ENCODE measurements at places on chromosomes 1 and 21. TPM values are rescaled to one million over a fixed set of nuclear protein-coding genes. Genes with fewer than 3 reads are reported as not detected.

DNA sequence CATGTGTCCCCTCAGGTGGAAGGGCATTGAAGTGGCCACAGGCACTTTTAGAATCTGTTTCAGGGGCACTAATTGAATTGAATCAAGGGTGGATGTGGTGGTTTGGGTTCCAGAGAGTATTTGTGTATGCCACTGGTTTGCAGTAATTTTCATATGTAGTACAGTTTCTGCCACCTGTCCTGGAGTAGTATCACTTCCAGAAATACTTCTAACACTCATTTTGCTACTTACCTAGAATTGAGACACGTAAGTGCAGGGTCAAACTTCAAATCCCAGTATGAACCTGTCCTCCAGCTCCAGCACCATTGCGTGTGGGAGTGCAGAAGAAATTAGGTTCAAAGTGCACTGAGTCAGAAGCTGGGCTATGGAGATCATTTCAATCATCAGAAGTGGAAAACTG is 26.8 kb downstream of the RSPH1 start:
- peaks cover 16% of the 10 kb centered on the region for H3K4me1 ChIP-seq
- H3K27me3 ChIP-seq, result no peaks in the 10 kb centered on the region
- H3K36me3 ChIP-seq, result no peaks in the 10 kb centered on the region
- DNase-seq, result no peak
- H3K27ac ChIP-seq, result no peak overlapping the region
- H3K4me3 ChIP-seq, result no peak overlapping the region

DNA sequence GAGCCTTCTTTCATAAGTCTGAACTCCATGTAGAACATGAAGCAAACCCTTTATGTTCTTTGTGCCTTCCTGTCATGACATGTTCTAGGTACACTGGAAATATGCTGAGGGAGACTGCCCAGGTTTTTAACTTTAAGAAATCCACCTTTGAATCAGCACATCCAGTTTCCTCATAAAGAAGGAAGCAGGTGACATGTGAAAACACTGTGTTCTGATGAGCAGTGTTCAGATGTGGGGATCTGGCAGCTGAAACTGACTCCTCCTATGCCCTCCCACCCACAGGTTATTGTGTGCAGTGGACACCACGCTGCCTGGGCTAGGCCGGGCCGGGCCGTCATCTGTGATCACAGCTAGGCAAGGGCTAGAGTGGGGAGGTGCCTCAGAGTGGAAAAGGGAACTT is 51.1 kb downstream of the CNN3 start:
- no peak for DNase-seq
- no peaks in the 10 kb centered on the region for H3K36me3 ChIP-seq
- H3K27me3 ChIP-seq, result no peaks in the 10 kb centered on the region

- peaks cover 7% of the 10 kb centered on the region for H3K4me1 ChIP-seq
- no peak overlapping the region for H3K27ac ChIP-seq
- no peak for DNase-seq
- no peaks in the 10 kb centered on the region for H3K27me3 ChIP-seq
These were observed 5.5 kb upstream of the ELOVL1 start for GRCh38 chr1:43373066-43373940.

DNA sequence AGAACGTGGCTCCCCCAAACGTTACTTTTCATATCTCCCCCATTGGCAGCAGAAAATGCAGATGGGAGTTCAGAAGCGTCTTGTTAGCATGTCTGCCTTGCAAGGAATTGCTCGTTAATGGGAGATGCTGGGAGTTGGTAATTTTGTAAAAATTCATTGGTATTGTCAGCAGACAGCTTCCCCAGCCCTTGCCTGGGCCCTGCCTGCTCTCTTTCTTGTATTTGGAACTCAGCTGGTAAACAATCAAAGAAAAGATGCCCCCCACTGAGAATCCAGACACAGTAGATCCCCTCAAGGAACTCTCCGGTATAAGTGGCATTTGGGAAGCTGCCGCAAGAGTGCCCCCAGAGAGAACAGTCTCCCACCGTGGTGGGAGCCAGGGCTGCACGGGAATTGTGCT is 94.4 kb upstream of the IGSF21 start:
- no peaks in the 10 kb centered on the region for H3K4me1 ChIP-seq
- no peaks in the 10 kb centered on the region for H3K36me3 ChIP-seq
- no peaks in the 10 kb centered on the region for H3K27me3 ChIP-seq
- H3K4me3 ChIP-seq, result no peak overlapping the region
- H3K27ac ChIP-seq, result no peak overlapping the region
- DNase-seq, result no peak

Gene YARS1
- 219 TPM for total RNA-seq

Gene BGLAP
- total RNA-seq, result 1.5 TPM

Gene RABIF
- 13.9 TPM for total RNA-seq

Gene VHLL
- total RNA-seq, result 0.35 TPM
